NCI-H524 (cell line): ENCODE measurements at places on chromosomes 12 and 14.

- no peak for DNase-seq
Measured at GRCh38 chr14:71398450-71398849, 491.2 kb downstream of the PCNX1 start.

DNA sequence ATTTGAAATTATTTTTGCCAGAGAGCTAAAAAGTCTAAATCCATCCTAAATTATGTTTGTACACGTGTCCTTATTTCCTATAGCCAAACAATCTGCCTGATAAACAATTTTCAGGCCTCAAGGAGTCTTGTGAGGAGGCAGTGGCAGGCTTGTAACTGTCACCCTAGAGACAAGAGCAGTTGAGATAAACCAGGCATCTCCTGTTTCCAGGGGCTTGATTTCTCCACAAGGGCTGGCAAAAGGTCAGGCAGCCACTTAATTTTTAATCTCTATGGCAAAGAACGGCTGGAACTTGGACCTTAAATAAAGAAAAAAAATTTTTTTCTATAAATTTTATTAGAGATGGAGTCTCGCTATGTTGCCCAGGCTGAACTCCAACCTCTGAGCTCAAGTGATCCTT is 15.5 kb downstream of the PKP2 start:
- DNase-seq = no peak

DNA sequence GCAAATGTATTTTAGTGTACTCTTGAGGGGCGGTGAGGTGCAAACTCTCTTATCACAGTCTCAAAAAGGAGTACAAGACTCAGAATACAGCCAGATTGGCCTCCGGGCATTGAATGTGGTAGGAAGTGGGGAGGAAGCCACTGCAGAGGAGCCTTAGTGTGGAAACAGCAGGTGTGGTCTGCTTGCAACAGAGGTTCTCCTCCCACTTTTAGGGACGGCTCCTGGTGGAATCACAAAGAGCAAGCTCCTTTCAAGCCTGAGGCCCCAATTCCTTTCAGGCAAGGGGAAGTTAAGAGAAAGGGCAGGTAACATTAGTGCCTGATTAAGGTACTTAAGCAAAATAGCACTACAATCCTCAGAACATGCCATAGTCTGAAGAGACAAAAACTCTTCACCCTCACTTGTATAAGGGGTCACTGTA is 23.7 kb upstream of the SLC2A3 start:
- no peak for DNase-seq

- no peak for DNase-seq
Measured at GRCh38 chr12:10567813-10568212, 45.6 kb downstream of the MAGOHB start.

- no peak for DNase-seq
Measured at GRCh38 chr14:28695109-28695508, 71.5 kb upstream of the FOXG1 start.

GRCh38 chr12:88993651-88994050 is 358.6 kb downstream of the DUSP6 start:
- DNase-seq = peak; percentile 50

- DNase-seq = no peak
Measured at GRCh38 chr12:93314177-93314497, 63.6 kb upstream of the NUDT4 start.

- DNase-seq = no peak
Measured at GRCh38 chr14:59347511-59347900, 117.7 kb downstream of the GPR135 start.

DNA sequence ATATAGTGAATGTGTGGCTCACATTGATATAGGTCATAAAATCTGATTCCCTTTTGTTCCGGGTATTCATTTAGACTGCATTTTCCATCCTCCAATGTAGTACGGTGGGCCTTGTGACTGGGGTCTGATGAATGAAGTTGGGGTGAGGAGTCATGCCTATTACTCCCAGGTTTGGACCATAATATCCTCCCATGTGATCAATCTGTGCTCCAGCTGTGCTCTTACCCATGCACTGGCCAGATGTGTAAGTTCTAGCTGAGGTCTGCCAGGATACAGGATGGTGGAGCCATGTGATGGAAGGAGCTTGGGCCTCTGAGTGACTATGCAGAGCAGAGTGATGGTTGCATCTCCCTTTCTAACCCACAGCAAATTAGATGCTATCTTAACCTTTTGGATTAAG is 1034.0 kb upstream of the TMEM132C start:
- DNase-seq = no peak

DNA sequence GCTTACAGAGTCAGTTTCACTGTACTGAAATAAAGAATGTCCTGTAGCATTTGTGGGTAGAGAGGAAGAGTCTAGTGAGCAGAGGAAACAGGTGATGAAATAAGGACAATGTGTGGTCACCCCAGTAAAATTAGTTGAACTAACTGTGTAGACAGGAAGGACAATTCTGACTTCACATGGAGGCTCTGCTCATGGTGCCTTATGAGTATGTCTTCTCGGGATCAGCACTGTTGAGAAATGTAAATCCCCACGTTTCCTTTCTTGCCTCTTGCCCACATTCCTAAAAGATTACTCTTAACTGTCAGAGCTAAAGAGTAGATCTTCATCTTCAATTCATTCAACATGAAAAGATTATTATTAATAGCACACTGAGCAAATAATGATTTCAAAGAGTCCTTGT is 113.2 kb upstream of the FLRT2 start:
- DNase-seq = no peak

GRCh38 chr12:91070936-91071335 is 13.1 kb upstream of the KERA start:
- no peak for DNase-seq

DNA sequence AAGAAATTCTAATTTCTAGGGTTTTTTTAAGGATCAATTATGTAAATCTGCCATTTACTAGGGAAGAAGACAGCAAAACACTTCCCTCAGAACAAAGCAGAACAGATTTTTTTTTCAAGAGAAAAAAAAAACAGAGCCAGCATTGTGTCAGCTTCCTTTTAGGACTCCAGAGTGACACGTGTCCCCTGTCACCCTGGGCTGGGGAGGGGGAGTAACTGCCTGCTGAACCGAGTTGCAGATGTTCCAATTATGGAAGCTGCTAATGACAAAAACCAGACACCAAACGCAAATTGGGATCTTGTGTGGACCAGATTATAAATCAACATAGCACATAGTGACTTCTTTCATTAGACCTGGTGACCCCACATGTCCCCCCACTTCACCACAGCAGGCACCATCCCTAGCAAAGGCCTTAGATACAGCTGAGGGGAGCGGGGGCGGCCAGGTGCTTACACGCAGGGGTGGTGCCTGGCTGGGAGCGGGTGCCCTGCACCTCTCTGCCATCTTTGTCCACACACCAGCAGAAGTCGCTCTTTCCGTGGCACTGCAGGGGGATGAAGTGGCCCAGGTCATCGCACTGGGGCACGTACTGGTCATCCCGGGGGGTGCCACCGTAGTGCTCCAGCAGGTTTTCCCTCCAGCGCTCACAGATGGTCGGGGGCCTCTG is 25.4 kb downstream of the RTRAF start:
- peak; percentile 20 for DNase-seq

- no peak for DNase-seq
Measured at GRCh38 chr14:94886931-94887330, 117.0 kb upstream of the GSC start.

DNA sequence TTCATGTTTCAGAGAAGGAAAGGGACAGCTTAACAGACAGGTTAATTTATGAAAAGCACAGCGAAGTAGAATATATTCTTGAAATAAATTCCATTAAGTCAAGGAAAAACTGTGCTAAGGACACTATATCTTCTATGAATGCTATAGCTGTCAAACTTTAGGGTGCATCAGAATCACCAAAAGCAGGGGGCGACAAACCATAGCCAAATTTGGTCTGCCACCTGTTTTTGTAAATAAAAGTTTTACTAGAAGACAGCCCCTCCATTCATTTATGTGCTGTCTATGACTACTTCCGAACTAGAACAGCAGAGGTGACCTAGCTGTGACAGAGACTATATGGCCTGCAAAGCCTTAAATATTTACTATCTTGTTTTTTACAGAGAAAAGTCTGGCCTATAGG is 25.9 kb downstream of the PPP4R3A start:
- DNase-seq = no peak

DNA sequence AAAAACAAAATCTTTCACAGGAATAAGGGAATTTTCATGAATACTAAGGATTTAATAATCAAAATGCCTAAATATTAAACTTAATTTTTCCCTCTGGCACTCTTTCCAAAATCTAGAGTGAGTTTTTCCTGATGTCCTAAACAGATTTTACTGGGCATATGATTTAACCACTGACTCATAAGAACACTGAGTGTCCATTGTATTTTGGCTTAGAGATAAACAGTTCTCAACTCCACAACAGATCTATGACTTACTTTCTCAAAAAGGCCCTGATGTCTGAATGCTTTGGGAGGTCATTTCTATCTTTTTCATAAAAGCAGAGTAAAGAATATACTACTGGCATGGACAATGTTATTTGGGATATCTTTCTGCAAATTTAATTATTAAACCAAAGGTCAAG is 15.0 kb downstream of the TMBIM4 start:
- DNase-seq = no peak

- DNase-seq = no peak
Measured at GRCh38 chr12:121397521-121397920, 2.4 kb upstream of the RNF34 start.
